PC-9 (cell line): ENCODE measurements at places on chromosomes 6 and 20.

- no peak for DNase-seq
- no peaks in the 10 kb centered on the region for H3K36me3 ChIP-seq
- H3K27ac ChIP-seq = peak overlapping the region; percentile 28; the same call in 1 of the 2 replicates
- no peak overlapping the region for H3K4me3 ChIP-seq
- H3K27me3 ChIP-seq = no peaks in the 10 kb centered on the region
- peaks cover 26% of the 10 kb centered on the region for H3K4me1 ChIP-seq
These were observed 74.2 kb downstream of the CD164 start for GRCh38 chr6:109308018-109308492.

DNA sequence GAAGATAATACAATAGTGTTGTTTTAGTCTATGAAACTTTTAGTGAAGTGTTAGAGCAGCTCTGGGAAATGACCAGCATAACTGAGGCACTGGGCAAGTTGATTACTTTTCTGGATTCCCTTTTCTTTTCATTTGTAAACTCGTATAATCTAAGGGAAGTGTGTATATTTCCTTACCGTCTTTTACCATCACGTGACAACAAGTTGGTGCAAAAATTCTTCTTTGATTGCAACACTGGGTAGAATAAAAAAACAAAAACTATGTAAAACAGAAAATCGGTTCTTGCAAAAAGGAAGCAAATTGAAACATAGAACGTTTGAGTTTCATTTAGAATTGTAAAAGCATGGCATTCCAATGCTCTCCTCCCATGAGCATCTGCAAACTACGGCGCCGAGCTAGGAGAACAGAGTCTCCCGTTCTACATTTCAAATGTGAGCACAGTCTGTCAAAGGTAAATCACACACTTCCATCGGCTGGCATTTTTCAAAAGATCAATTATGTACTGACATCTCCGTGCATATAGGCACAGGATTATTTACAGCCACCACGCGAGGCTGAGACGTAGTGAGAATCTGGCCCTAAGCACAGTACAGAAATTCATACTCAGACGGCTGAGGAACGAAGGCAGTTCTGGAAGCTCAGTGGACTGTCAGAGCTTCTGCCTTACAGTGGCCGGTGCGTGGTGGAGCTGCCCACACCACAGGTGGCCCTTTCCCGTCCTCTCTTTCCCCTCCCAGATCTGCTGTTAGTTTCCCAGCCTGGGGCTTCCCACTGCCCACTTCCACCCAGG is 314.0 kb downstream of the BMP7 start:
- H3K36me3 ChIP-seq = no peaks in the 10 kb centered on the region
- no peaks in the 10 kb centered on the region for H3K27me3 ChIP-seq
- peaks cover 21% of the 10 kb centered on the region for H3K4me1 ChIP-seq
- no peak overlapping the region for H3K27ac ChIP-seq
- no peak overlapping the region for H3K4me3 ChIP-seq

GRCh38 chr6:125300992-125301434 is 754 bp downstream of the HDDC2 start:
- H3K36me3 ChIP-seq = peaks cover 31% of the 10 kb centered on the region
- DNase-seq = no peak
- no peaks in the 10 kb centered on the region for H3K27me3 ChIP-seq
- peak overlapping the region; percentile 60 for H3K27ac ChIP-seq
- H3K4me1 ChIP-seq = peaks cover 12% of the 10 kb centered on the region
- peak overlapping the region; percentile 89 for H3K4me3 ChIP-seq

GRCh38 chr6:101539510-101540245 is 146.2 kb downstream of the GRIK2 start:
- H3K27ac ChIP-seq = no peak overlapping the region
- no peaks in the 10 kb centered on the region for H3K4me1 ChIP-seq
- no peaks in the 10 kb centered on the region for H3K27me3 ChIP-seq
- no peaks in the 10 kb centered on the region for H3K36me3 ChIP-seq
- DNase-seq = no peak

DNA sequence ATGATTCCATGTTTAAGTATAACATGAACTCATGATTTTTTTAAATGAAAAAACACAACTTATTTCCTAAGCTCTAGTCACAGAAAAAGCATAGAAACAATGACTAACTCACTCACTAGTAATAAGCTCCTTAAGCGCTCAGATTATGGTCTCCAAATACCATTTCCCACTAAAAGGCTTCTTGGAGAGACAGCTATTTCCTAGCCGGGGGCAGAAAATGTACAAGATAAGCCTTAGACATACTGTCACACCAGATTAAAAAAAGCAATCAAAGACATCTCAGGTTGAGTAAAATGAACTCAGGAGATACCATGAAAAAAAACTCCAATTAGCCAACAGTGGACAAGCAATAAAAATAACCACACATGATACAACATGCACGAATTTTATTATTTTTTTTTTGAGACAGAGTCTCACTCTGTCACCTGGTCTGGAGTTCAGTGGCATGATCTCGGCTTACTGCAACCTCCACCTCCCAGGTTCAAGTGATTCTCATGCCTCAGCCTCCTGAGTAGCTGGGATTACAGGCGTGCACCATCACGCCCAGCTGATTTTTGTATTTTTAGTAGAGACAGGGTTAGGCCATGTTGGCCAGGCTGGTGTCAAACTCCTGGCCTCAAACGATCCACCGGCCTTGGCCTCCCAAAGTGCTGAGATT is 14.9 kb downstream of the SRPK1 start:
- H3K27ac ChIP-seq = no peak overlapping the region
- no peaks in the 10 kb centered on the region for H3K27me3 ChIP-seq
- no peaks in the 10 kb centered on the region for H3K4me1 ChIP-seq
- no peak overlapping the region for H3K4me3 ChIP-seq
- no peak for DNase-seq

GRCh38 chr6:37919417-37920157 is 100.1 kb downstream of the ZFAND3 start:
- no peak for DNase-seq
- no peaks in the 10 kb centered on the region for H3K4me1 ChIP-seq
- no peak overlapping the region for H3K27ac ChIP-seq
- H3K27me3 ChIP-seq = no peaks in the 10 kb centered on the region
- H3K36me3 ChIP-seq = 0 out of 2 replicates have a peak, but pooled peaks cover 3% of the 10 kb centered on the region

DNA sequence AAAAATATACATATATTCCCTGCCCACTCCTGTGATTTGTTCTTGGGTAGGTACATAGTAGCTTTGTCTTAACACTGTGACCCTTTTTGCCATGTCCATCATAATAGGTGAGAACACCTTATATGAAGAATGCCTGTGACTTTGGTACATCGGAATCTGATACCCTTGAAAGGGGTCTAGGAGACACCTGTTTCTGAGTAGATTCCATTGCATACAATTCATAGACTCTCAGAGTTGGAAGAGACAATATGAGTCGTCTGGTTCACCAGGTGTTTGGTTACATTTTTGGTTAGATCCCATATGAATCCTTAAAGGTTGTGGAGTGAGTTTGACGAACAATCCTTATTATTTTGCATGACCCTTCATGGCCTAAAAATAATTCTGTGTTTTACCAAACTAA is 36.3 kb downstream of the RNF144B start:
- H3K4me1 ChIP-seq = peaks cover 29% of the 10 kb centered on the region
- no peak overlapping the region for H3K27ac ChIP-seq
- no peaks in the 10 kb centered on the region for H3K27me3 ChIP-seq
- no peak for DNase-seq

DNA sequence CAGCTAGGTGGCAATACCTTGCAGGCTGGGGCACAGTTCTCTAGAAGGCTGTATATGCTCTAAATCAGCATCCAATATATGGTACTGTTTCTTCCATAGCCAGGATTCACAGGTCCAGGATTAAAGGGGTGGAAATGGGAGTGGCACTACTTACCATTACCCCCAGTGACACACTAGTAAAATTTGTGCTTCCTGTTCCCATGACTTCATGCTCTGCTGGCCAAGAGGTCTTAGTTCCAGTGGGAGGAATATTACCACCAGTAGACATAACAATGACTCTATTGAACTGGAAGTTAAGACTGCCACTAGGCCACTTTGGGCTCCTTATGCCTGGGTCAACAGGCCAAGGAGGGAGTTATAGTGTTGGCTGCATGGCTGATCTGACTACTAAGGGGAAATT is 174.3 kb upstream of the TNFAIP3 start:
- no peak overlapping the region for H3K4me3 ChIP-seq
- peaks cover 18% of the 10 kb centered on the region for H3K4me1 ChIP-seq

DNA sequence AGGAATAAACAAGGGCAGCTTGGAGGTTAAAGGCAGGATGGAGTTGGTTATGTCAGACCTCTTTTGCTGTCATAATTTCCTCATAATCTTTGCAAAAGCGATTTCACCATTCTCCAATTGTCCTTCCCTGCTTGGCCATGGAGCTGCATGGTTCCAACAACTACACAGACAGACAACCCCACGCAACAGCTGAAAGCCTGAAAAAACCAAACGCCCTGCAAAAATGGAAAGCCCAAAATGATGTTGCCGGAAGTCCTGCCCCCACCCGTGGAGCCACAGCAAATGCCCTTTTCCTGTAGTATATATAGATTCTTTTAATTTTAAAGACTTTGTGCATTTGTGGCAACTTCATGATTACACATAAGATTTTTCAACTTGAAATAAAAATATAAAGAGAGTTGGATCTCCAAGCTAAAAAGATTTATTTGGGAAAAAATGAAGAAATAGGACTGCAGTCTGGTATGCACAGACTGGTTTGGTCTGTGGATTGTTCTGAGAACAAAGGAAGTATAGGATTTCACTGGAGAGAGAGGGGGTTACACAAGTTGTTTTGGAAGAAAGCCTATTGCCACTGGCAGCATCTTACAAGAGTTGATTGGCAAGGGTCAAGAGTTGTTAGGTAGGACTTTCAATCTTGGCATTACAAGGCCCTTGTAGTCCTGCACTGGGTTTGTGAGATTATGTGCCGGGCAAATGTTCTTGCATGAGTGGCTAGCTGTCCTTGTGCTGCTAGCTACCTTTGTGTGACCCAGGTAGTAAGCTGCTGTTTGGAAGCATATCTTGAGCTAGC is 190.0 kb downstream of the C6orf118 start:
- no peaks in the 10 kb centered on the region for H3K27me3 ChIP-seq
- H3K4me3 ChIP-seq = no peak overlapping the region
- no peak for DNase-seq

DNA sequence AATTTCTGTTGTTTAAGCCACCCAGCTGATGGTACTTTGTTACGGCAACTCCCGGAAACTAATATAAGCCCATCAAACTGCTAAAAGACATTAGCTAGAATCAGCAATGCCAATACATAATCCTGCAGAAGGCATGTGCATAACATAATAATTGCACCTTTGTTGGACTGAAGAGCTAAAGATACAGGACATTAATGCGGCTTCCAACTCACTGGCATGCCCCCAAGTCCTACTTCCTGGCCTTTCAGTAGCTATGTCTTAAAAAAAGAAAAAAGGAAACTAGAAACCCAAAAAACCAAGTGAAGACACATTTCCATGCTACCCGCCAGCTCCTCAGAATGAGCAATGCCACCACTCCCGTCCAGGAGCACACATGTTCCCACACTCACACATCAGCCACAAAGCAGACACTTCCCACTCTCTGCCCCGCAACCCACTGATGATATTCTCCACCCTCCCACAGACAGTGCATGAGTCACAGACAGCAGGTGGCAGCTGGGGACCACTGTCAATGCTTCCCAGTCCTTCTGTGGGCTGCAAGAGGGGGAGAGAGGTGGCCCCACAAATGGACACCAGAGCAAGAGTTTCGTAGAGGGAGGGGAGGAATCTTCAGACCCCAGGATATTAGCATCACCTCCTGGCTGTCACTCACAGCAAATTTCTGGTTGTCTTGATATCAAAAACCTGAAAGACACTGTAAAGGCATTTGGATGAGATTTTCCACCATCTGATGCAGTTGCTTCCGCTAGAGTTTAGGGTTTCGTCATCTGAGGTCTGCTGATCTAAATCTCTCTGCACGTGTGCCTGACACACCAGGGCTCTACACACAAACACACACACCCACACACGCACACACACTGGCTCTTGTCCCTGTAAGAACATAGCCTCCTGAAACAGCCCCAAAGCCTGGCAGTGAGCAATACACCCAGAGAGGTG is 32.8 kb downstream of the GFOD1 start:
- H3K27me3 ChIP-seq = no peaks in the 10 kb centered on the region
- H3K27ac ChIP-seq = peak overlapping the region; percentile 76
- no peak for DNase-seq
- H3K4me1 ChIP-seq = peaks cover 22% of the 10 kb centered on the region
- no peaks in the 10 kb centered on the region for H3K36me3 ChIP-seq

GRCh38 chr20:35171438-35171752 is 477 bp upstream of the PROCR start:
- H3K4me3 ChIP-seq = peak overlapping the region; percentile 33; the same call in 1 of the 2 replicates
- H3K27me3 ChIP-seq = no peaks in the 10 kb centered on the region
- H3K4me1 ChIP-seq = peaks cover 9% of the 10 kb centered on the region

DNA sequence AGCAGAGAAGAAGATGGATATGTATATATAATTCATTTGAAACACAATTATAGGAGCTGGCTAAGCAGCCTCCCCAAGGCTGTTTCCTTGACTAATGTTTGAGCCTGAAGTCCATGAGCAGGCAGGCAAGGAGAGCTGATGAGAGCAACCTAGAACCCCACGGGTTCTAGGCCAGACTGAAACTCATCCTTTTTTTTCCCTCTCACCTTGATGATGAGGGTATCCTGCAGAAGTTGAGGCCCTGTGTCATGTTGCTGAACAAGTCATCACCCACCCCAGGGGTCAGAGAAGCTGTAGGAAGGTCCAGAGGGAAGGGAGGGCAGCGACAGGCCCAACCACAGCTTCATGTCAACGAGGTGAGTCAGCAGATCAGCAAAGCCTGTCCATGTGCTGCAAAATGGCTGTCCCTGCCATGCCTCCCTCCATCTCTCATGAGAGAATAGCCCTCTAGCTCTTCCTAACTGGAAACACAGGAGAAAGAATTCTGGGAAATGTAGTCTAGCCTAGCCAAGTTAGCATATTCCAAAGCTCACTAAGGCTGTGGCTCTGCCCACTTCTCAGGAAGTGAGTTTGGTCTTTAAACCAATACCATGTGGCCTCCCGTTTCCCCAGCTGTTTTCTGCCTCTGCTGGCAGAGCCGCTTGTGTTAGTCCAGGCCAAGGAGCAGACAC is 91.3 kb upstream of the DTNBP1 start:
- H3K4me1 ChIP-seq = no peaks in the 10 kb centered on the region
- H3K27ac ChIP-seq = no peak overlapping the region
- no peaks in the 10 kb centered on the region for H3K36me3 ChIP-seq
- peak; percentile 27 for DNase-seq

- H3K4me1 ChIP-seq = peaks cover 34% of the 10 kb centered on the region
- H3K27ac ChIP-seq = peak overlapping the region; percentile 80; the same call in 1 of the 2 replicates
- no peaks in the 10 kb centered on the region for H3K27me3 ChIP-seq
- H3K36me3 ChIP-seq = no peaks in the 10 kb centered on the region
These were observed 28.6 kb downstream of the PPARD start for GRCh38 chr6:35370785-35371493.
